ENCODE measurements at places on chromosomes 2 and 18. TPM values are rescaled to one million over a fixed set of nuclear protein-coding genes. Genes with fewer than 3 reads are reported as not detected.

DNA sequence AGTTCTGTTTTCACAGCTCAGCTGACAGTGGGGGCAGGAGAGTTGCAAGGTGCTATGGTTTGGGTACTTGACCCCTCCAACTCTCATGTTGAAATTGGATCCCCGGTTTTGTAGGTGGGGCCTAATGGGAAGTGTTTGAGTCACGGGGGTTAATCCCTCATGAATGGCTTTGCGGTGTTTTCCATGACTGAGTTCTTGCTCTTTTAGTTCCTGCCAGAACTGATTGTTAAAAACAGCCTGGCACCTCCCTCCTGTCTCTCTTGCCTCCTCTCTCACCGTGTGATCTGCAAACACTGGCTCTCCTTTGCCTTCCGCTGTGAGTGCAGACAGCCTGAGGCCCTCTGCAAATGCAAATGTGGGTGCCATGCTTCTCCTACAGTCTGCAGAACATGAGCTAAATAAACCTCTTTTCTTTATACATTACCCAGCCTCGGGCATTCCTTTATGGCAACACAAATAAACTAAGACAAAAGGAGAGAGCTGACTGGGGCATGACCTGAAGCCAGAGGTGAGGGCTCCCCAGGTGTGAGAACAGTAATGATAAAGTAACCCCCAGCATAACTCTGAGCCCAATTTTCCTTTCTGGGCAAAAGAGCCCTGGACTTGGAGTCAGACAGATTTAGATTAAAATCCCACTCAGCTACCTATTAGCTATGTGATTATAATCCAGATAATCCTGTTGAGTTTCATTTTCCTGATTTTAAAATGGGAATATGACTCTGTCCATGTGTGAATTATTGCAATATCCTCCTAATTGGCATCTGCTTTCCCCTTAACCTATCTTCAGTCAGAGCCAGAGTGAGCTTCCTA is 64.9 kb upstream of the CAPN13 start:
- peak; percentile 97 for ATAC-seq

GRCh38 chr2:99697811-99698568 is 208.2 kb upstream of the REV1 start:
- ATAC-seq: no peak

DNA sequence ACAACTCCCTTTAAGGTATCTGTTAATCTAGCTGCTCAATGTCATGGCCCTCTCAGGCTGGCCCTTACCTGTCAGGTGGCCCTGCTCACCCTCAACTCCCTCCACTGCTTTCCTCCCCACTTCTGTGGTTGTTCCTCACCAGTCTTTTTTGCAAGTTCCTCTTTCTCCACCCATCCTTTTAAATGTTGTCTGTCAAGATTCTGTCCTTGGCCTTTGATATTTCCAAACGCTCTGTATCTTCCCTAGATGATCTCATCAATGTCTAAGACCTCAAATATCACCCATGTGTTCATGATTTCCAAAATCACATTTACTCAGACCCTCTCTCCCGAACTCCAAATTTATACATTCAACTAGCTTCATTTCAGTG is 3.5 kb downstream of the PTPN2 start:
- ATAC-seq: no peak

DNA sequence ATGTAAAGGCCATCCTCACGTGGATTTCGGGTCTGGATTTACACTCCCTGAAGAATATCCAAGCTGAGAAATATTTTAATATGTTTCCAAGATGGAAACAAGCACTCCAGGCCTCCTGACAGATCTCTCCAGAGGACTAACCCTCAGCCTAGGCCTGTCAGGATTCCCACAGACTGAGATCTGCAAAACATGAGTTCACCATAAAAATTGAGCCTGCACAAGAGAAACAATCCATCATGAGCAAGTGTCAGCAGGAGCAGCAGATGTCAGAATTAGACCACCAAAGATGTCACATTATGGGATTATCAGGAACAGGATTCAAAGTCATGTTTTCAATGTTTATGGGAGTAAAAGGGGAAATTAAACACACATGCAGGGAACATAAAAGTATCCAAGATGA is 191.3 kb downstream of the TFCP2L1 start:
- no peak for ATAC-seq

- ATAC-seq: no peak
These were observed 8.7 kb downstream of the PIKFYVE start for GRCh38 chr2:208274748-208275147.

The IL37 gene
- total RNA-seq: not detected
